Sigmoid colon (tissue), 7 donors: ENCODE measurements at places on chromosomes 7 and 10. TPM values are rescaled to one million over a fixed set of nuclear protein-coding genes. Genes with fewer than 3 reads are reported as not detected.

GRCh38 chr7:3649678-3650440 is 348.8 kb downstream of the SDK1 start:
- no peak for DNase-seq
- no peak overlapping the region for H3K27ac ChIP-seq
- H3K4me1 ChIP-seq = no peaks in the 10 kb centered on the region
- no peaks in the 10 kb centered on the region for H3K27me3 ChIP-seq
- no peaks in the 10 kb centered on the region for H3K36me3 ChIP-seq

DNA sequence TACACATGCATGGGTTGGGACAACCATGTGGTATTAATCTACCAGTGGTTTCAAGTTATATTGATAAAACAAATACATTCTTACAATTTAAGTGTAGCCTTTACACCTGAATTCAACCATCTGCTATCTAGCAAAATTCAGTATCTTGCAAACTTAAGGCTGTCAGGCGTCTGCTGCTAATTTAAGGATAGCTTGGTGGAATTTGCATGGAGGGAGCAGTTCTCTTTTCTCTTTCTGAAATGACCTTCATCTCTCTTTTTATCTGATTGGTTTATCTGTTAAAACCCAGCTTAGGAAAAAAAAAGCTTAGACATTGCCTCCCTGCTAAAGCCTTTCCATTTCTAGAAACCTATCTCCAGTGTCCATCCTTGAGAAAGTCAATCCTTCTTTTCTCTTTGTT is 102.3 kb downstream of the ZEB1 start:
- H3K27me3 ChIP-seq = no peaks in the 10 kb centered on the region
- H3K27ac ChIP-seq = no peak overlapping the region
- H3K4me3 ChIP-seq = no peak overlapping the region
- H3K4me1 ChIP-seq = peaks cover 50% of the 10 kb centered on the region
- no peak for DNase-seq

- no peaks in the 10 kb centered on the region for H3K27me3 ChIP-seq
- no peak for DNase-seq
- no peak overlapping the region for H3K4me3 ChIP-seq
- H3K27ac ChIP-seq = peak overlapping the region; percentile 47
Measured at GRCh38 chr7:40544871-40545303, 410.1 kb downstream of the SUGCT start.

- no peaks in the 10 kb centered on the region for H3K27me3 ChIP-seq
- H3K36me3 ChIP-seq = peaks cover 28% of the 10 kb centered on the region
- peak overlapping the region; percentile 59 for H3K27ac ChIP-seq
- no peak for DNase-seq
Measured at GRCh38 chr7:107944411-107945169, 53.6 kb downstream of the DLD start.

DNA sequence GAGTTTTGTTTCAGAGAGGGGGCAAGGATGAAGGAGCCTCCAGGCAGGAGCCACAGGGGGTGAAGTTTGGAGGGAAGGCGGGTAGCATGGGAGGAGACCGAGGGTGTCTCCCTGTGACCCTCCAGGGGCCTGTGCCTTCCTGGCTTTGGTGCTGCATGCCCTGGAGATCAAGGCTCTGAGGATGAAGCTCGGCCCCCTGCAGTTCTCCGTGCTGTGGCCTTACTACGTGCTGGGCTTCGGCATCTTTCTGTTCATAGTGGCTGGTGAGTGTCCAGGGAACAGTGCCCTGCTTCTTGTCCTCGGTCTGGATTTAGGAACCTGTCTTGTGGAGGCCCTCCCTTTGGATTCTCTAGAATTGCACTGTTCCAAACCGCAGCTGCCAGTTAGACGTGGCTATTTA is 9.2 kb upstream of the ZSCAN25 start:
- H3K27ac ChIP-seq = no peak overlapping the region
- no peaks in the 10 kb centered on the region for H3K4me1 ChIP-seq
- H3K4me3 ChIP-seq = no peak overlapping the region
- no peaks in the 10 kb centered on the region for H3K36me3 ChIP-seq
- no peak for DNase-seq

- peaks cover 12% of the 10 kb centered on the region for H3K36me3 ChIP-seq
- H3K27ac ChIP-seq = peak overlapping the region; percentile 90
- H3K4me3 ChIP-seq = no peak overlapping the region
Measured at GRCh38 chr7:150337659-150338081, 3.8 kb downstream of the RARRES2 start.

DNA sequence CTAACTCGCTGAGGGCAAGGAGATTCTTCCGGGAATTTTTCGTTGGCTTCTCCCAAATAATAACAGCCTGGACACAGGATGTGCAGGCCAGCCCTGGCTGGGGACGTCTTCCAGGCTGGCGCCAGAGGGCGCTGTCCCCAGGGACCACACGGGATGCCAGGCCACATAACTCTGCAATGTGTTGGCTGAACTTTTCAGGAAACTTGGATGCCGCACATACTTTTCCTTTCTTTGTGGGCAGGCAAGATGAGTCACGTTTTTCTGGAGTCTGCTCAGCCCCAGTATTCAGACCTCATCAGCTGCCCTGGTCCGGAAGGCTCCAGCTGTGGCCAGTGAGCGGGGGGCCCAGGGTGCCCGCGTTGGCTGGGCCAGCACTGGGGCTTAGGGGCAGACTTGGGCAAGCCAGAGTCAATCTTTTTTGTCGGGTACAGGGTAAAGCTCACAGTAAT is 122.7 kb downstream of the PRKAG2 start:
- DNase-seq = peak; percentile 91
- no peaks in the 10 kb centered on the region for H3K27me3 ChIP-seq
- H3K4me3 ChIP-seq = no peak overlapping the region
- H3K27ac ChIP-seq = peak overlapping the region; percentile 86
- no peaks in the 10 kb centered on the region for H3K36me3 ChIP-seq

DNA sequence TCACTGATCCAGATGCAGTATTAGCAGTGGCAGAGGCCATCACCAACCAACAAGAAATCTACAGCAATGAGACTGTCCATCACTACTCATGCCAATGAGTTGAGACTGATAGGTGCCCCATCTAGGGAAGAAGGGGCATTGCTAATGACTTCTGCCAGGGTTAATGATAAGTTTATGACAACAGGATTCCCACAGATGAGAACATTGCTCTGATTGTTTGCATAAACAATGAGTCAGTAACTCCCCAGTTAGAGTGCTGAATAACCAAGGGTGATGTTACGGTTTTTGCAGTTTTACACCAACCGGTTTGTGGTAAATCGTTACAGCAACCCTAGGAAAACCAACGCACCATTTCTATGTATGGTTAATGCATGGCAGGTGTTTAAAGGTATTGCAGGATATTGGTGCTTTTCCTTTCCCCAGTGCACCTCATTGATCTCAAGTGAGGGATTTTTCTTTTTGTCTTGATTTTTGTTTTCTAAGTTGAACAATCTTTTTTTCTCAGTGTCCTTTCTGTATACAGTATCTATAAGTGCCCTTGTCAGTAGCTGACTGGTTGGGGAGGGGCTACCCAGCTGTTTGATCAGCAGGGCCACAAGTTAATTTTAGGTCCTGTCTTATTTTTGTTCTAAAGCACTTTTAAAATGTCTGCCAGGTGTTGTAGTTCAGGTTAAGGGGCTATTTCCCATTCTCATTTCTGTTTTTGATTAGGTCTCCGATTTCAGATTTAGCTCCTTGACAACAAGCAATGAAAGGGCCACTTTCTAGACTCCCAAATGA is 3.9 kb upstream of the CSGALNACT2 start:
- no peaks in the 10 kb centered on the region for H3K36me3 ChIP-seq
- peaks cover 8% of the 10 kb centered on the region for H3K4me1 ChIP-seq
- H3K27me3 ChIP-seq = no peaks in the 10 kb centered on the region
- H3K27ac ChIP-seq = no peak overlapping the region
- H3K4me3 ChIP-seq = no peak overlapping the region
- DNase-seq = no peak

The SEMA3C gene
- polyA plus RNA-seq = 20.6 TPM

The CALN1 gene
- polyA plus RNA-seq = under 0.01 TPM

The PDZD7 gene
- polyA plus RNA-seq = 0.70 TPM
